ENCODE measurements at places on chromosomes 7 and 10.

DNA sequence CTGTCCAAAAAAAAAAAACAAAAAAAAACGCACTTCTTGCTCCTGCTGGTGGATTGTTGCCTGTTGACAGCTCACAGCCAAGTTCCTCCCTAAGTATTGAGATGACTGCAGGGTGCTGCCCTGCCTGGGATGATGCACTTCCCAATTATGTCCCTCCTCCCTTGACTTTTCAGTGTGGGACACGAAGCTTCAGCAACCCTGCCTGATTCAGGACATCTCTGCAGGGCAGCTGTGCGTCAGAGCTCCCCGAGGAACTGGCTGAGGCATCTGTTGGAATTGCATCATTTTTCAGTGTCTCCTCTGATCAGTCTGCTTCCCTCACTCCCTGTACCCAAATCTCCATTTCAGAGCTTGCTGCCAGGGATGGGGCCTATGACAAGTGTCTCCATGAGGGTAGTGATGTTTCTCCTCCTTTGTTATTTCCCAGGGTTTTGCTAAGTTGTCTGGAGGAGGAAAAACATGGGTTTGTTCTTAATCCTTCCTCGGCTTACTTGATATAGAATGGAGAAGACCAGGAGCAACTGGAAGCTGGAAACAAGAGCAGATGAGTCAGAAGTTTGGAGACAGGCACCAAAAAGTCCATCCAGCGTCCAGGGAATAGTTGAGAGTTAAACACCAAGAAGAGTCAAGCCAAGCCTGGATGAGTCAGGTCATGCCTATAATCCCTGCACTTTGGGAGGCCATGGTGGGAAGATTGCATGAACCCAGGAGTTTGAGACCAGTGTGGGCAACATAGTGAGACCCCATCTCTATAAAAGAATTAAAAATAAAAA, 355.1 kb downstream of the GALNT17 start:
- DNase-seq, result no peak

DNA sequence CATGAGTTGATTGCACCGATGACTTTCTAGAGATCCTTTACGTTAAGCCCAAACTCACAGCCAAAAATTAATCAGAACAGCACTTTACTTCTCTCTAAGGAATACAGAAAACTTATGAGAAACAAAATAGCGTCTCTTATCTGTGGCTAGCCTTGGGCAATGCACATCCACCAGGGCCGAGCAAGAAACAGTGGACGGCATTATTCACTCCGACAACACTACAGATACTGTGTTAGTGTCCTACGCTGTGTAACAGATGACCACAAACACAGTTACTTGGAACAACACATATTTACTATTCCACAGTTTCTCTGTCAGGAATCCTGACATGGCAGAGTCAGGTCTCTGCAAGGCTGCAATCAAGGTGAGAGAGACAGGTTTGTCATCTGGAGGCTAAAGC, 598.3 kb upstream of the ADARB2 start:
- DNase-seq, result no peak

DNA sequence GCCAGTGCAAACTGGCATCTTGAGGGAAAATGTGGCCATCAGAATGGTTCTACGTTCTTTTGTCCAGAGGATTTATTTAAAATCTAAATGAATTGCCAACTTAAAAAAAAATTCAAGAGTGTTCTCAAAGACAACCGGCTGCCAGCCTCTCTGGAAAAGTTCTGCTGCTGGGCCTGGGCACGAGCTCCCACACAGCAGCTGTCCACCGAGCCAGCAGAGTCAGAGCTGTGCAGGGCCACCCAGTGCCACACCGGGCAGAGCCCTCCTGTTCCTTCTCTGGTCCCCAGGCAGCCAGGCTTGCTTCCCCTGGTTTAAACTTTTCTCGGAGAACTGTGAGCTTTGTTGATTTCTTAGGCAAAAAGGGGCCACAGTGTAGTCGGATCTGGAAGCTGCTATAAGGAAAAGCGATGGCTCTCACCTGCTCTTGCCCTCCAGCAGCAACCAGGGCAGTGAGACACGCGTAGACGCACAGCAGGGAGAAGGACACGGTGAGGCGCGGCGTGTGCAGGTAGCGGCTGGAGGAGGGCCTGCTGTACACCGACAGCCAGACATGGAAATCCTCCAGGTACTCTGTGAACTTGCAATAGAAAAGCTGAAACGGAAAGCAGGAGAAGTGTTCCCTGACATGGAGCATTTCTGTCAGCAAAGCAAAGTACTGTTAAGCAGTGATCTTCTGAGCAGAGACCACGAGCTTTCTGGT, 111.6 kb downstream of the PKD1L1 start:
- DNase-seq, result no peak

GRCh38 chr10:86375204-86375603, 8.6 kb upstream of the GRID1 start:
- no peak for DNase-seq

GRCh38 chr7:27921081-27921836, 181.3 kb downstream of the TAX1BP1 start:
- DNase-seq, result no peak

GRCh38 chr10:60459701-60460457, 70.2 kb upstream of the ANK3 start:
- no peak for DNase-seq

- DNase-seq, result no peak
Observed at GRCh38 chr10:98373260-98374040, 41.5 kb downstream of the PYROXD2 start.

DNA sequence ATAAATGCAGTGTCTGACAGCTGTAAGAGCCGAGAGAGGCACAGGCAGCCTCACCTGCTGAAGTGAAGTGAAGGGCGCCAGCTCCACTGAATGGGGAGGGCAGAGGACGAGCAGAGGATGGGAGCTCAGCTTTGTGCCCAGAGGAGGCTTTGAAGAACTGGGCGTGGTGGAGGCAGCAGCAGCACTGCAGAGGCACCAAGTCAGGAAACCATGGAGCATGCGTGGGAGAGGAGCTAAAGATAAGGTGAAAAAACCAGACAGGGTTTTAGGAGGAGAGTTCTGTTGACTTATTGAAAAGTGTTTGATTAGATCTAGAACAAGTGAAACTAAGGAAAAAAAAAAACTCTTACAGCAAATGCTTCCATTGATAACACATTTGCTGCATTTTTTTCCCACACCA, 216.4 kb downstream of the CXCL12 start:
- no peak for DNase-seq

- no peak for DNase-seq
Observed at GRCh38 chr7:120996333-120996987, 7.9 kb downstream of the CPED1 start.

GRCh38 chr7:37212051-37212450, 236.6 kb downstream of the ELMO1 start:
- DNase-seq, result no peak

GRCh38 chr10:88253622-88254021, 329.5 kb downstream of the RNLS start:
- DNase-seq, result no peak

- no peak for DNase-seq
Observed at GRCh38 chr10:3961082-3961481, 176.1 kb upstream of the KLF6 start.

GRCh38 chr10:61091531-61091930, 147.5 kb upstream of the RHOBTB1 start:
- no peak for DNase-seq

- DNase-seq, result no peak
Observed at GRCh38 chr7:136143271-136143670, 166.1 kb upstream of the MTPN start.

DNA sequence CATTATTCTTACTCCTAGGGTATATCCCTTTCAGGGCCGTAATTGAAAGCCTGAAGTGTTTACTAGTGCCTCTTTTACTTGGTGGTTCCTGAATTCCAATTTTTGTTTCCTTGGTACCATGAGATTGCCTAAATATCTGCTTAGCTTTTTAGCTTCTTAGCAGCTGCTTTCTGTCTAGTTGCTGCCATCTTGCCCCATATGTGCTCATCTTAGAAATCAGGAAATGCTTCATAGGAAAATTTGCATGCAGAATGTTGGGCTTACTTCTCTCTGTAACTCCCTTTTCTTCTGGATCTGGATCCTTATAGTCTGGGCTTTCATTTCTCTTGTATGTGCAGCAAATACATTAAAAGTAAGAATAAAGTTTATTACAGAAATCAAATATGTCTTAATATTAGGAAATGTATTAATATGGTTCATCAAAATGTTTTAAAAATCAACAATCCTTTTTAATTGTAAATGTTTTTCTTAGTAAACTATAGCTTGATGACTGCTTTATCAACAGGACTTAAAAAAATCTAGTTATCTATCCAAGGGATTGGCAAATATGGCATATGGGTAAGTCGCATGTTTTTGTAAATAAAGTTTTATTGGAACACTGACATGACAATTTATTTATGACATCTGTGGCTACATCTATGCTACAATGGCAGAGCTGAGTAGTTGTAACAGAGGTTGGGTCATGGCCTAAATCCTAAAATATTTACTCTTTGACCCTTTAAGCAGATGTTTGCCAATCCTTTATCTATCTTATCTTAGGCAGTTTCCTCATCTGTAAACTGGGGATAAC, 73.5 kb upstream of the CDK6 start:
- DNase-seq, result no peak

GRCh38 chr7:90945104-90945787, 319.0 kb upstream of the FZD1 start:
- DNase-seq, result no peak

DNA sequence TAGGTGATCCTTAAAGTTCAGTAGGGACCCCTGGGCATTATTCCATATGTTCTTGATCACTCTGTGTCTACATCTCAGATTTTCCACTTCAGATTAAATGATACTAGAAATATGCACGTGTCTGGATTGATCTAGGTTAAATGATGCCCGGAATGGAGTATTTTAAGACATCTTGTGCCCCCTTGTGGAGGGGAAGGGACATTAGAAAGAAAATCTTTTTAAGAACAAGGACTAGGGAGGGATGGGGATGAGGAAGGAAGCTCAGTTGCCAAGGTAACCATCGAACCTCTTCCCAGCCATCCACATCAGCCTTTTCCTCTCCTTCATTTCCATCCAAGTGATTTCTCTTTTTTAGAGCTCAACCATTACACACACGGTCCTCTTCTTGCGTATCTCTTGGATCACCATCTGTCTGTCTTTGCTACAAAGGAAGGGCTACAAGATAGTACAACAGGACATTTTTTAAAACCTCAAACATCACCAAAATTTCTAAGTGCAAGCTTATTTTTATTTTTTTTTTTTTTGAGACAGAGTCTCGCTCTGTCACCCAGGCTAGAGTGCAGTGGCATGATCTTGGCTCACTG, 40.5 kb downstream of the PRSS2 start:
- no peak for DNase-seq

DNA sequence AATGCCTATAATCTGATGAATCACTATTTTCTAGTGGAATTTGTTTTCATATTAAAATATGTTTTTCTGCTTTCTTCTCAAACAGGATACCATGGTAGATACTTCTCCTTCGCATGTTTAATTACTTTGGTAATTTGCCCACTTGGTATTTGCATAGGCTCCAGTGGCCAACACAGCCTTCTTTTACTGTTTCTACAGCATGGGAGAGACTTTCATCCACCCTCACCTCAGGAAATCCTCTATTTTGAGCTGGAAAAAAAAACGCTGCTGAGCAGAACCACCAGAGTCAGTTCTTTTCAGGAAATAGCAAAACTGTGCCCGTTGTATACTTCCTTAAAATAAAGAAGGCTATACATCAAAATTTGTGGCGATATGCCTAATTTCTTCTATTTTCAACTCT, 213.3 kb downstream of the MDFIC start:
- DNase-seq, result no peak

GRCh38 chr7:20737840-20738448, 48.7 kb downstream of the SP8 start:
- DNase-seq, result no peak

DNA sequence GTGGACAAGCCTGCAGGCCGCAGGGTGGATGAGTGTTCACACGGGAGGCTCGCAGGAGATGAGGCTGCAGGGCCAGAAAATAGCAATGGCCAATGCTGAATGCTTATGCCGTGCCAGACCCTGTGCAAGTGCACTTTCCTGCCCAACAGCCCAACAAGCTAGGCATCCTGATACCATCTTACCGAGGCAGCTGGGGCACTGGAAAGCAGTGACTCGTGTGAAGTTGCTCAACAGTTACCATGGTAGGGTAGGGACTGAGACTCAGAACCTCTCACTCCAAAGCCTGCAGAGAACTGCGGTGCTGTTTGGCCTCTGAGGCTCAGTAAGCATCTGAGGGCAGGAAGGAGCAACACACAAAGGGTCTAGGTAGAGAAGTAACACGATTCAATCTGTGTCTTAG, 43.7 kb downstream of the JAZF1 start:
- no peak for DNase-seq

- DNase-seq, result no peak
Observed at GRCh38 chr10:11396311-11396955, 215.0 kb downstream of the USP6NL start.

DNA sequence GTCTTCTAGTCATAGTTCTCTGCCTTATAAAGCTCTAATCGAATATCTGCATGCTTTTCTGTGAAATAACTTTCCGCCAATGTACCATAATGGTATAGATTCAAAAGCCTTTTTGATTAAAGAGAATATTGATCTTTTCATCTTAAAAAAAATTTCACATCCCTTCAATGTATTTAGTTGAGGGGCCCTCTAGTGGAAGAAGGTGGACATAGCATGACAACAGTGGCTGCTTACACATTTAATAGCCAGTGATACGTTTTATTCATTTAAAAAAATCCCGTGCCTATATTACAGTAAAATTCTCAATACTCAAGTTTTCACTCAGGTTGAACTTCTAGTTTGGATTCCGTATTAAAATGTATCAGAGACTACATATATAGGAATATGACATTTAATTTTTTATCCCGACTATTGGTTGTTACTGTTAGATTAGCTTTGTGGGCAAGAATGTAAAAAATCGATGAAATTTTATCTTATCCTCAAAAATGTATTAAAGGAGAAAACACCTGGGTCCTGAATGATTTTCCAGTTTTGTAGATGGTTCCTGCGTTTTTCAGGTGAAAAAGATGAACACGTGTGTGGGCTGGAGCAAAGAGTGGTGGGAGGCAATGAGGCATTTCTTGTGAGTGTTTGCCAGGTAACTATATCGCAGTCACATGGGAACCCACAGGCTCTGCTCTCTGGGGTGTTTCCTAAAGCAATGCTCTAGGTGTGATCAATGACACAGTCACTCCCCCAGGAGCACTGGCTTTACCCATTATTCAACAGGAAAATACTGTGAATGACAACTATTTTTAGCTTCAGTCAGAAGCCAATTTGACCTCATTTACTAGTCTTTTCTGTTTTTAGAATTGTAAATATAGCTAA, 24.1 kb upstream of the PNLIP start:
- DNase-seq, result peak; percentile 19

DNA sequence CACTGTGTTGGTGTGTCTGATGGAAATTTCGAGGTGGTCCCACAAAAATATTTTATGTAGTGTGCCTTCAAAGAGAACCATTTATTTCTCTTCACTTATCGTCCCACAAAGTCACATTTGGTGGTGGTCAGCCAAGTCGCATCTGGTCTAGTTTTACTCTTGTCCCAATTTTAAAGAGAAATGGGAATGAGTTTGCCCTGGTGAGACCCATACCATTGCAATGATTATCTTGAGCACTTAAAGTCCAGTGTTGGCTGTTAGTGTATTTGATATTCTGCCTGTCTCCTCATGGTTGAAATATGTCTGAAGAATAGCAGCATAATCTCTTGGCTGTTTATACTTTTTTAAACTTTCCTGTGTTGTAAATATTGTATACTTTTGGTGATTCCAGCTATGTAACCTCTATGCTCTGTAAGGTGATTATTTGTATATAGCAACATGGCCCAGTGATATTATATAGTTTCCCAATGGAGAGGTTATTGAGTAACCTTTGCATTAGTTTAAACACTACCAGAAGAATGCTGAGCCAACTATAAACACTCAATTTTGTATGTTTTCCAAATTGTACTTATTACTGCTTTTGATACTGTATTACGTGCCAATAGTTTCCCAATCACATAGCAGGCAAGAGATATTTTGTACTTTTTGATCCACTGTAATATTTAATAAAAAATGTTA, 172.2 kb downstream of the RTKN2 start:
- DNase-seq, result no peak

- DNase-seq, result no peak
Observed at GRCh38 chr7:159328096-159328495, 183.4 kb upstream of the VIPR2 start.
